A549 (cell line): ENCODE measurements at places on chromosomes 13 and 19. TPM values are rescaled to one million over a fixed set of nuclear protein-coding genes. Genes with fewer than 3 reads are reported as not detected.
A peak's percentile ranks its signal among the peaks of the same experiment; 100 is the strongest.

Gene CCDC194
- polyA plus RNA-seq: not detected in 3 replicates

Gene POGLUT2
- 5.2 to 5.3 TPM (median 5.3 TPM) in 3 replicates for polyA plus RNA-seq

Gene LGALS7
- not detected in 3 replicates for polyA plus RNA-seq

Gene SPACA6
- polyA plus RNA-seq: 26.5 to 45.9 TPM (median 36.4 TPM) in 3 replicates

Gene TMPRSS9
- polyA plus RNA-seq: 0.04 TPM in 1 of 3 replicates, not detected in the others

Gene PGLYRP2
- not detected in 3 replicates for polyA plus RNA-seq

Gene ELL
- 3.6 to 3.8 TPM (median 3.7 TPM) in 3 replicates for polyA plus RNA-seq

Gene CEACAM21
- polyA plus RNA-seq: not detected in 3 replicates

Gene CYP4F2
- 0.07 to 0.13 TPM (median 0.07 TPM) in 3 replicates for polyA plus RNA-seq

Gene CD37
- 0.13 to 0.22 TPM in 2 of 3 replicates, not detected in the other for polyA plus RNA-seq

Gene ZNF582
- 1.0 to 1.5 TPM (median 1.1 TPM) in 3 replicates for polyA plus RNA-seq

Gene VWA8
- polyA plus RNA-seq: 6.4 to 7.3 TPM (median 6.9 TPM) in 3 replicates

Gene SLC8A2
- polyA plus RNA-seq: 0.15 to 0.30 TPM (median 0.17 TPM) in 3 replicates

Gene IGLON5
- polyA plus RNA-seq: 0.05 to 0.06 TPM in 2 of 3 replicates, not detected in the other

Gene ELSPBP1
- not detected in 3 replicates for polyA plus RNA-seq

Gene DAZAP1
- 86.3 to 87.7 TPM (median 86.5 TPM) in 3 replicates for polyA plus RNA-seq

DNA sequence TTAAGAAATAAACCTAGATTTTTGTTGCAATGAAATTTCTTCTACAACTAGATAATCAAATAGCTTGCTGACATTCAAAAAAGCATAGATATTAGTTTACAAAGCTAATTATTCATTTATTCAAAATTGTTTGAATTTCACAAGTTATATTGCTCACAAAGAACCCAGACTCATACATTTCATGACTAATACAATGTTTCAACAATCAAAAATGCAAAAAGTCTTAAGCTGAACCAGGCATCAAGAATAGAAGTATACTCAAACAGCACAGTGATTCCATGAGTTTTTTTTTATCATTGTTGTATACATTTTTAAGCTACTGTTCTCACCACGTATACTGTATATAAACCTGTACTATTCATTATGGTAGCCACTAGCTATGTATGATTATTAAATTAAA, 51.0 kb downstream of the DIAPH3 start:
- DNase-seq: no peak

DNA sequence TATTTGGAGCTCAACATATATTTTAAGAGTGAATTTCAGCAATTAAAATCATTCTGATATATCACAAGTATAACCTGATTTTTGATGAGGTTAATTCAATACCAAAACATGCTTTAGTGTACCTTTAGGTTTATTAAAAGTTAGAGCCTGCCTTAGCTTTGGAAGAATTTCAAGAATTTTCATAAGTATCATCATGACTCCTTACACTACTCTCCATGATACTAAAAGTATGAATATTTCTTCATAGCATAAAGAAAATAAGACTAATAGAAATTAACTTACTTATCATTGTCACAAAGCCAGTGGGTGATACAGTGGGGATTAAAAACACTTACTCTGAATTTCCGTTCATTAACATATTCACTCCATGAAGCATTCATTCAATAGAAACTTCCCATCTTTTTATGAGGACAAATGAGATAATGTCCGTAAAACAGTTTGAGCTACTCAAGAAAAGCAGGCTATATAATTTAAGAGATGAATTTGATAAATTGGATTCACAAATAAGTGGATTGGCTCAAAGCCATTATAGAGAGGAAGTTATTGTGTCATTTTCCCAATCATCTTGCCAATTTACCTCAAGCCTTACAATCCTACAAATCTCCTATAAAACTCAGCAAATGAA, 214.0 kb downstream of the PCDH9 start:
- DNase-seq: no peak

DNA sequence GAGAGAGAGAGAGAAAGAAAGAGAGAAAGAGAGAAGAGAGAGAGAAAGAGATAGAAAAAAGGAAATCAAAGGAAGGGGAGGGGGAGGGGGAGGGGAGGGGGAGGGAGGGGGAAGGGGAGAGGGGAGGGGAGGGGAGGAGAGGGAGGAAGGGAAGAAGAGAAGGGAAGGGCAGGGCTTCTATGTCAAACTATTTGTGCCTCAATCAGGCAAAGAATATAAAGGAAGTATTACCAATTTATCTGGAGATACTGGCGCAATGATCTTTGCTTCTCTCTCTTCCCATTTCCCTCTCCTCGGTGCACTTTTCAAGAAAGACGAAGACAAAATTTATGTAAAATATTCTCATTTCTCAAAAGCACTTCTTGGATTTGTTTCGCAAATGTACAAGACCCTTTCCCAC, 9.3 kb upstream of the INSR start:
- no peak for DNase-seq

GRCh38 chr13:74651121-74651520, 516.9 kb upstream of the KLF12 start:
- no peak for DNase-seq

DNA sequence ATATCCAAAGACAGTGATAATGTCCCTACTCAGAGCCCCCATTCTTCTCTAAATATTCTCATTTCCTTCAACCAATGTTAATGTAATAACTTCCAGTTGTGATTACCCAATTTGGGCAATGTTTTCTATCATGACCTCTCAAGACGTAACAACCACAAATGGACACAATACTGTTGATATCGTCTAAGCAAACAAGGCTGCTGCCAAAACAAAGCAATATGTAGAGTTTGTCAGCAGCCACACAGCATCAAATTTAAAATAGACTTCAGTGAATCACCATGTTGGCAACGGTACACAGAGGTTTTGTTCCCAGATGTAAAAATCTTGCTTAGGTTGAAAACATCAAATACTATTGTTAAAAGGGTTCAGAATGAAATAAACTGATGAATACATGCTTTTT, 205.1 kb downstream of the DACH1 start:
- DNase-seq: no peak

GRCh38 chr13:43933378-43933777, 53.7 kb downstream of the LACC1 start:
- DNase-seq: no peak

GRCh38 chr13:51981355-51981754, 29.9 kb downstream of the ATP7B start:
- no peak for DNase-seq

GRCh38 chr19:10184636-10185035, 10.1 kb downstream of the DNMT1 start:
- DNase-seq: no peak

- DNase-seq: no peak
Measured at GRCh38 chr19:645912-646778, 6.5 kb downstream of the FGF22 start.

- peak; percentile 54 for DNase-seq
Measured at GRCh38 chr13:97946951-97947588, 6.4 kb upstream of the IPO5 start.

DNA sequence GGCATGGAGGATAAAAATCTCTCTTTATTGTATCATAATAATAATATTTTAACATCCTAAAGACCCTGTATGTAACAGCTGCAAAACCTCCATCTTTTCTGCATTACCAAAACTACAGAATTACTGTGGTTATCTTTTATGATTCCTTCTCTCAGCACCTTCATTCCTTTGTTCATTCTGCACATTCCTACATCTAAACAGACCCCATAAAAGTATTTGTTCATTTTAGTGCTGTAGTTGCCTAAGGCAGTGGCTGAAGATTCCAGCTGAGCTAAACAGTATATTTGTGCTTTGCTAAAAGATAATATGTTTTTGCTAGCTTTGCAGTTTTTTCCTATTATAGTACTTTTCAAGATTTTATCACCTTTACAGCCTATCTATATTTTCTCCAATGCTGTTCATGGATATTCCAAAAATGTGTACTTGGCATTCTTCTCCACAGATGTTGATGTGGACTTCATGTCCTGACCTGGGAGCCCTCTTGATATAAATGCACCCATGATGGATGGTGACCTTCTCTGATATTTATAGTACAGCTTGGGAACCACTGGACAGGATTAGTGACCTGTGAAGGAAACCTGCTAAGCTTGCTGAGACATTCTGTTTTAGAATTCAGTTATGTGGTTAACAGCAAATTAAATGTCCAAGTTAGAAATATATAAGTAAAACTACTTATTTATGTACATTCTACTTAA, 2832.9 kb upstream of the PCDH20 start:
- no peak for DNase-seq

- peak; percentile 51 for DNase-seq
Measured at GRCh38 chr13:46551410-46552302, 1.3 kb upstream of the LRCH1 start.

- no peak for DNase-seq
Measured at GRCh38 chr19:33646306-33646705, 24.6 kb downstream of the CHST8 start.

DNA sequence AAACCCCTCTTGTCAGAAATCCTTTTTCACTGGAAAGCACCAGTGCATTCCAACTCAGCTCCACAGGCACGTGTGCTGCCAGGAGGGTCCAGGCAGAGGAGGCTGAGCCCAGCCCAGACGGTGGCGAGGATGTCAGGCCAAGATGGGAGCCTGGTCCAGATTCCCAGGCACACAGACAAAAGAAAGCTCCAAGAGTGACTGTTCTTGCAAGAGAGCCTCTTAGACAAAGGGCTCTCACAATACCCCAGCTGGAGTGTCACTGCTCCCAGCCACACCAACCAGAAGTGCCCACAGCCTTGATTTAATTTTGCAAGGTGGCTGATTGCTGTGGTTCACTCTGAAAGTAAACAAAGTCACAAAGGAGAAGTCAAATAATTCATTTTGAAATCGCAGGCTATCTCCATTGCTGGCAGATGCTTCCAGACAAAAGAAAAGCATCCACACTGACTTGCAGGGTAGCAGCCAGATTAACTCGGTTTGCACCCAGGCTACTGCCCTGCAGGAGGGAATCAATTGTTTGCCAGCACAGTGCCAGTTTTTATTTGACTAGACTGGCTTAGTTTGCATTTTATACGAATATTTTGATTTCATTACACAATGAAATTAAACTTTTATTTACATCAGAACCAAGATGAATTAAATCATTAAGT, 95.1 kb downstream of the RAB20 start:
- no peak for DNase-seq

GRCh38 chr13:53068585-53069520, 40.2 kb downstream of the OLFM4 start:
- DNase-seq: no peak

- no peak for DNase-seq
Measured at GRCh38 chr13:94192431-94192975, 287.0 kb downstream of the DCT start.

GRCh38 chr13:25992076-25992475, 59.7 kb downstream of the SHISA2 start:
- DNase-seq: no peak

- DNase-seq: peak; percentile 94
Measured at GRCh38 chr19:51002542-51003311, 1.3 kb upstream of the KLK8 start.

GRCh38 chr19:30339624-30340525, 32.3 kb upstream of the ZNF536 start:
- no peak for DNase-seq
